ENCODE measurements at places on chromosomes 2 and 18. TPM values are rescaled to one million over a fixed set of nuclear protein-coding genes. Genes with fewer than 3 reads are reported as not detected.
A peak's percentile ranks its signal among the peaks of the same experiment; 100 is the strongest.

DNA sequence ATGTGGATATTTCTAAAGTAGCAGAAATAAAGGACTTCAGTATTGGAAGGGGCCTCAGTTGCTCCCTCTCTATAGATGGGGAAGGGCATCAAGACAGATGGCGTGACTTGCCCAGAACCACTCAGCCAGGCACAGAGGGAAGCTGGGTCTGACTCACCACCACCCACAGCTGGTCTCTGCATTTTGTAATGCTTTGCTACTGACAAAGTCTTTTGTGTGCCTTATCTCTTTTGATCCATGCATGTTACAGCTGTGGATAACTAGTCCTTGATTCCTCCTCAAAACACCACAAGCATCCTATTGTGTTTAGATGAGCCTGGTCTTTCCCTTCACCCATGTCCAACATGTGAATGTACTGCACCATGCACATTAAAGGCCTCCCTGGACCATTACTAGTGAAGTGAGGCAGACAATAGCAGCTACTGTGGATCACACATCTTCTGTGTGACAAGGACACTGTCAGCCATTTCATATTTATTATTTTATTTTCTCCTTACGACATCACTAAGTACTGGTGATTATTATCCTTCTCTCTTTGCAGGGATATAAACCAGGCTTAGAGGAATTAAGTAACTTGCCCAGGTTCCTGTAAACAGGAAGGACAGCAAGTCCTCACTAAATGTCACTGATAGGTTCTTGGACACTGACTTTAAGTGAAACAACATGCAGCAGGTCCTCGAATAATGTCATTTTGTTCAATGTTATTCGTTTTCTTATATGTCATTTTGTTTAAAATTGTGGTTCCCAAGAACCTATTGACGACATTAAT is 29.6 kb upstream of the IL37 start:
- ATAC-seq: peak; percentile 84

The CNOT9 gene
- total RNA-seq: 74.1 TPM

The AQP4 gene
- not detected for total RNA-seq

DNA sequence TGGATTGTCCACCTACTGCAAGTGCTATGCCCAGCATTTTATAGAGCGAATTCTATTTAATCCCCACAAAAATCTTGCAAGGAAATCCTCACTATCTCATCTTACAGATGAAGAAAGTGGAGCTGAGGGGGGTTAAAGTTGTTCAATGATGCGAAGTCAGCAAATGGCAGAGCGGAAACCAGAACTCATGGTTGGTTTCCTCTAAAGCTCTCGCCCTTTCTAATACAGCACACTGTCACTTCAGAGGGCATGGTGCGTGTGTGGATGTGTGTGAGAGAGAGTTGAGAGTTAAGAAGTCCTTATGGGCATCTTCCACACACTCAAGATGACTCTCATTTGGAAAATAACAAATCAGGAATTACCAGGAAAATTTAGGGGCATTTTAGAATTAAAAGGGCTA is 78.4 kb downstream of the TGFA start:
- peak; percentile 56 for ATAC-seq

DNA sequence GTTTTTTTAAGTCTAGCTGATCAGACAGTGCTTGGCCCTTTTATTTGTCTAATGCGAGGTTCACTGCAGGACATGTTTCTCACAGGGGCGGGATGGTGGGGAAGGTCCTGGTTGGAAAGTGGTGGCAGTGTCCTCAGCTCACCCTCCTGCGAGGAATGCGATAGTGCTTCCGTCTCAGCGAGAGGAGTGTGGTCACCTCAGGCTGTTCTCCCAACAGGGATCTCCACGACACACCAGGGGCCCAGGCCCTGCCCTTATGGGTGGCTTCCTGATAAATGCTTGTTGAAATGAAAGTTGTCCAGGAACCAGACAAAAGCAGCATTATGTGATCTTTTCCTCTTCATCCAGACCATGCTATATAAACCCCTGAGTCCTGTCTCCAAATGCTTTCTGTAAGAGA is 70.1 kb downstream of the BOLA3 start:
- no peak for ATAC-seq

DNA sequence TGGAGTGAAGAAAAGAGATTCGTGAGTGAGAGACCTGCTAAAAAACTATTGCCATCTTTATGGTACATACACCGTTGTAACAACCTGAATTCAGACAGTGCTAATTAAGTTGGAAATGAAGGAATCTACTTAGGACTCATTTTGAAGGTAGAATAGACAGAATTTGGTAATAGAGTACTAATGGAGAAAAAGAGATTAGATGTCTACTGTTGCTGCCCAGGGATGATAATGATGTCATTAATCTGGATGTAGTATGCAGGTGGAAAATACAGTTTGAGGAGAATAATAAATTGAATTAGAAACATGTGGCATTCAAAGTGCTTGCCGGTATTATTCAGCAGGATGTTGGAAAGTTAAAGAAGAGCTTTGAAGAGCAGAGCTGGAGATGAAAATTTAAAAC is 44.7 kb downstream of the DIS3L2 start:
- no peak for ATAC-seq

DNA sequence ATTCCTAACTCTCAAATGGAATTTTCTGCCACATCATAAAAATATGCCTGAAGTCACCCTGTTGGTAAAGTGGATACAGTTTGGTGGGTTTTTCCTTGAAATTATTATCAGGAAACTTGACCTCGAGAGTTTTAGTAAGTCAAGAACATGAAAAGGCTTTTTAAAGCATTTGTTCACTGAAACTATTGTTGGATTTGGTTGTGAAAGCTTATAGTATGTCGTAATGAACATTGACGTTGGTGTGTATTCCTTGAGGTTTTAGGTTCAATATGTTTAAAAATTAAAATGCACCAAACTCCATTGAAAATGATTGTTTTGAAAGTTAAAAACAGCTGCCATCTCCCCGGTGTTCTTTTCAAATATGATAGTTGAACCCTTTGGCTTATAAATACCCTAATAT is 30.8 kb downstream of the AOX1 start:
- no peak for ATAC-seq

DNA sequence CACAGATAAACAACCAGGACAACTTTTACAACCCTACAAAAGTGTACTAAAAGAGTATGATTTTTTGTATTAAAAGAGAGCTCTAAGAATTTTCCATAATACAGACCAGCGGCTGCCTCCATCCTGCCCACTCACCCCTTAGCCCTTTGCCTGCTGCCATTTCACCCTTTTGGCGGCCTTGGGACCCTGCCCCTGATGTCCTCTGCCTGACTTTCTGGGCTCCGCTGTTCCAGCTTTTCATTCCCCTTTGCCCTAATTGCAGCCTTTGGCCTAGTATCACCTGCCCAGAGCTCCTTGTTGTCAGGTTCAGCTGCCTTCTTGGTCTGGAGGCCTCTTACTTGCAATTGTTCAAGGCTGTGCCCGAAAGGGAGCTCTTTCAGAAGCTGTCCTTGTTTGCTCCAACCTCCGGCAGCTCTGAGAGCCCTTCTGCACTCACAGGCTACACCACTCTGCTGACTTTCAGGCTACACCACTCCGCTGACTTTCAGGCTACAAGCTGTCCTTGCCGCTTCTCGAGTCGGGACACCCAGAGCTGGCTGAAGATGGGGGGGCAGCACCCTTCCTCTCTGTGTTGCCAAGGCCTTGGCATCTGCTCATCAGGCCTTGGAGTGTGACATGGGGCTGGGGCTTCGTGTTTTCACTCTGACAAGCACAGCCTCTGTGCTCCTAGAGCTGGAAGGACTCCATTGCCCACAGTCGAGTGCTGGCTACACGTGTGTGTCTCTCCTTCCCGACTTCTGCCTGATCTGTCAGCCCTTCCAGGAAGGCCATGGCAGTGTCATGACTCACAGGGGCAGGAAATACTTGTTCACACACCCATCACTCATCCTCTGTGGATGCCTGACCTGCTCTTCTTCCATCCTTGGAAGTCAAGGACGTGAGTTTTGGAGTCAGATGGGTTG is 43.1 kb upstream of the HDAC4 start:
- no peak for ATAC-seq

GRCh38 chr2:222813177-222813843 is 47.5 kb upstream of the ACSL3 start:
- peak; percentile 92 for ATAC-seq

DNA sequence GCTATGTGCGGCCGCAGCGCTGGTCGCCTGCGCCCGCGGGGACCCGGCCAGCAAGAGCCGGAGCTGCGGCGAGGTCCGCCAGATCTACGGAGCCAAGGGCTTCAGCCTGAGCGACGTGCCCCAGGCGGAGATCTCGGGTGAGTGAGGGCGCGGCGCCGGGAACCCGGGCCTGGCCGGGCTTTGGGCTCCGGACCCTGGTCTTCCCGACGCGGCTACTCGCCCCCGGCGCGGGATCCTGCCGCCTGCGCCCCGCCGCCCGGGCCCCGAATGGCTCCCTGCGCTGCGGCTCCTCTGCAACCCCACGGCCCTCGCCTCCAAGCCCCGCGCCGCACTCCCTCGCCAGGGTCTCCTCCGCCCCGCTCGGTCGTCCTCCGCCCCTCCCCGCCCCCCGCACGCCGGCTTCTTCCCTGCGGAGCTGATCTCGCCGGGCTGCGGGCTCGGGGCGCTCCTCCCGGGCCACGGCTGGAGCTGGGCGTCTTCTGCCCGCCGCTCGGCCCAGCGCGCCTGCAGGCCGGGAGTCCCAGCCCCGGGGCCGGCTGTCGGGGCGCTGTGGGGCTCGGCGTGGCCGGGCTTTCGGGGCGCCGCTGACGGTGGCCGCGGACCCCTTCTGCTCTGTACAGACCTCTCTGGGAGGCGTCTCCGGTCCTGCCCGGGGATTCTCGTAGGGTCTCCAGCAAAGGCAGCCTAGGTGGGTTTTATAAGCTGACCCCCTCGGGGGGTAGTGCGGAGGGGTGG is 652 bp downstream of the GPC1 start:
- peak; percentile 1 for ATAC-seq
